Left forelimb (tissue), 1 donor: ENCODE measurements at places on chromosomes 12 and 14.
A peak's percentile ranks its signal among the peaks of the same experiment; 100 is the strongest.

GRCh38 chr14:21846227-21846885 lies 172.7 kb upstream of the OR4E1 start:
- DNase-seq, result no peak

DNA sequence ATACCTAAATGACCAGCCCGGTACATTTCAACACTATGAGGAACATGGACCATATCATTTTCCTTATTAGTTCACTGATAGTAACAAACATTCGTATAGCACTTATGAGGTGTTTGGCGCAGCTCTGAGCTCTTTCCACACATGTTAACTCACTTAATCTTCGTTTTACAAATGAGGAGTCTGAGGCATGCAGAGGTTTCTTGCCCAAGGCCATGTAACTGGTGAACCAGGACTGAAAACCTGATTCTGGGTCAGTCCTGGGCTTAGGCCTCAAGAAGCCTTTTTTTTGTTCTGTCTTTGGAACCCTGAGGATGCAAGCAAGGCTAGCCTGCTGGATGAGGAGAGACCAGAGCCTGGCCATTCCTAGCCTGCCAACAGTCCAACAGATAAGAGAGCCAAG lies 55.0 kb downstream of the C14orf132 start:
- DNase-seq, result no peak

DNA sequence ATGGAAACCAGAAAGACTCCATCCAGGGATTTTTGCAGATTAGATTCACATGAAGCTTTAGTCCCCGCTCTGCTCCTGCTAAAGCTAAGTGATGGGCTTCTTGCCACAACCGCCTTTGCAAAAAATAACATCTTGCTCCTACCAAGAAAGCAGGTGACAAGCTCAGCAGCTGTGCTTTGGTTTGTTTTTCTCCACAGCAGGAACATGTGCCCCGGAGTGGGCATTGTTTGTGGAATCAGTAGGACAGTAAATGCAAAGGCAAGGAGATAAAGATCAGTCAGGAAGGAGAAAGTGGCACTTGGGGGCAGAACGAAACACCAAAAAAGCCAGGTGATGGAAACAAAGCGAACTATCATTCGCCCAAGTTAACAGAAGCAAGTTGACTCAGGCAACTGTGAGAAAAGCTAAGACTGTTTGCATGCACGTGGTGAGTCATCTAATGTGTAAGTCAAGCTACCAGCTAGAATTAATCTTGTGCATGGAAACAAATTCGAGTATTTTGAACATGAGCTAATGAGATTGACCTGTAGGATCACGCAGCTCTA lies 165.5 kb upstream of the PLXNC1 start:
- DNase-seq, result no peak

DNA sequence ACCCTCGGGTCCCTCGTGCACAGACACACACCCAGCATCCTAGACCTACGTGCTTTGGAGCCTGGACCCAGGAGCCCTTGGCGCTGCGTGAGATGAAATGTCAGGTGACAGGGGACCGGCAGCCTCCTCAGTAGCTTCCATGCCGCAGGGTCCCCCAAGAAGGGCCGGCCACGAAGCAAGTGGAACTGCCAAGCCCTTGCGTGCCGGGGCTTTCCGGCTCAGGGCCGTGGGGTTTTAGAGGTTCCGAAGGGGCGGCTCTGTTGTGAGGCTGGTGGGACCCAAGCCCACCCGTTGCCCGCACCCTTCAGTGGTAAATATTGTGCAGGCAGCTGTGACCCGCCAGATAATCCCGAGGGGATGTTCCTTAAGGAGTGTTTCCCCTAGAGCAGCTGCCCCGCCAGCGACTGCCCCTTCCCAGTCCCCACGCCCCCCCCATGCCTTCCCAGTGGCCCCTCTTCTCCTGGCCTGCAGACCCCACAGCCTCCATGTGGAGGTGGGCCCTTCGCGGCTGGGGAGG lies 133.7 kb downstream of the ADGRD1 start:
- DNase-seq, result peak; percentile 59

DNA sequence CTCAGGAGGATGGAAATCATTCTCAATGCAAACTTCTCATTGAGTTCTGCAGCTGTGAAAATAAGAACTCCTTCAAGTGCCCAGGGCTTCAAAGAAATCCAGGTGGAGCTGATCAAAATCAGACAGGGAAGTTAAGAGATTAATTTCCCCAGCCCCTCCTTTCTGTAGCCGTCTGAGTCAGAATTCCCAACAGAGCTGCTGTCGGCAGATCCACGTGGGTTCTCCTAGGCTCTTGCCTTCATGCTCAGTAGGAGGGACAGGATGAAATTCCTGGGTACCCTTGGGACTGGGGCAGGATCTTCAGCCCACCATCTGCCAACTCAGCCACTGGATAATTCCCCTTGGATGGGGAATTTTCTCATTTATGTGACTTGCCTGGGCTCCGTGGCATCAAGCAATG lies 13.3 kb downstream of the TGFB3 start:
- peak; percentile 34 for DNase-seq

GRCh38 chr12:90390947-90391346 lies 564.0 kb downstream of the CCER1 start:
- no peak for DNase-seq

GRCh38 chr12:40110586-40110985 lies 4.7 kb upstream of the SLC2A13 start:
- DNase-seq, result no peak

DNA sequence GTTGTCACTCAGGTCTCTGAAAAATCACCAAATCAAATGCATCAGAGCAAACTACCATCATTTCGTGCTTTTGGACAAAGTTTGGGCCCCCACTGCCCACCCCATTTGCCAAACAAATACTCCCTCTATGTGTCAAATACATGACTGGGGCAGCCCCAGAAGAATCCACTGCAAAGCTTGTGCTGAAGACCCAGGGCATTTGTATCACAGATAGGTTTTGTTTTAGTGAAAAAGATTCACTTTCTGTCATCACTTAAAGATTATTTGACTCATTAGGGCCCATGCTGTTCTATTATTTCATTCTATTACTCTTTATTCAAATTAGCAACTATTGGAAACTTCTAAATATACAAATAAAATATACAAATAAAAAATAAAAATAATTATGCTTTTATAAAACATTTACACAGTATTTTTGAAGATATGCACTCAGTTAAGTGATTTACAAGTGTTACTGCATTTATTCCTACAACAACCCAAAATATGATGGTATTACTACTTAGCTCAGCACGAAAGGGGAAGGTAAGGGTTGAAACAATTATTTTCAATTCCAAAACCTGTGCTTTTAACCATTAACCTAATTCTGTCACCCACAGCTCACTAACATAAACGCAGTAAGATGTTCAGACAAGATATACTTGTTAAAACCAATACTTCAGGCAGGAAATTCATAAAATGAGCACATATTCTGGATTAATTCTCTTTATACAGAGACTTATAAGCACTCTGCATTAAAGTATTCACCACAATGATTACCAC lies 36.5 kb downstream of the LRIG3 start:
- DNase-seq, result no peak

GRCh38 chr12:64694130-64695040 lies 64.8 kb downstream of the GNS start:
- DNase-seq, result no peak

DNA sequence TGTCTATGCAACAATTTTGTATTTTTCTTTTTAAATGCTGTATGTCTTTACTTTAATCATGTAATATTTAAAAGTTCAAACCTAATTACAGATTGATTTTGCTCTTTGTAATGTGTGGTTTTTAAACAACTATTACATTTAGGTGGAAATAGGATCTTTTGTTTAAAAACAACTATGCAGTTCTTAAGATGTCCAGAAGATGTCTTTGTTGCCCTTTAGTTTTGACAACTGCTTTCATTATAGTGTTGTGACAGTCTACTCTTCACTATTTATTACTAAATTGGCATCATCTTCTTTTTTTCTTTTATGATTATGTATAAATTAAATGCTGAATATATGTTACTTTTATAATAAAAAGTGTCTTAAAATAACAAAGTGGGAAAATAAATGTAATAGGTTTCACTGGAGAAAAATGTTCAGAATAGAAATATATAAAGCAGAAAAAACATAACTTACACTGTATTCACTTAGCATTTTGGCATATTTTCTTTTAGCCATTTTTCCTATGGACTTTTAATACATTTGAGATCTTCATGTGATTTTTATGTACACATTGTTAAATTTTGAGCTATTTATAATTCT lies 27.1 kb upstream of the PCNX4 start:
- no peak for DNase-seq

DNA sequence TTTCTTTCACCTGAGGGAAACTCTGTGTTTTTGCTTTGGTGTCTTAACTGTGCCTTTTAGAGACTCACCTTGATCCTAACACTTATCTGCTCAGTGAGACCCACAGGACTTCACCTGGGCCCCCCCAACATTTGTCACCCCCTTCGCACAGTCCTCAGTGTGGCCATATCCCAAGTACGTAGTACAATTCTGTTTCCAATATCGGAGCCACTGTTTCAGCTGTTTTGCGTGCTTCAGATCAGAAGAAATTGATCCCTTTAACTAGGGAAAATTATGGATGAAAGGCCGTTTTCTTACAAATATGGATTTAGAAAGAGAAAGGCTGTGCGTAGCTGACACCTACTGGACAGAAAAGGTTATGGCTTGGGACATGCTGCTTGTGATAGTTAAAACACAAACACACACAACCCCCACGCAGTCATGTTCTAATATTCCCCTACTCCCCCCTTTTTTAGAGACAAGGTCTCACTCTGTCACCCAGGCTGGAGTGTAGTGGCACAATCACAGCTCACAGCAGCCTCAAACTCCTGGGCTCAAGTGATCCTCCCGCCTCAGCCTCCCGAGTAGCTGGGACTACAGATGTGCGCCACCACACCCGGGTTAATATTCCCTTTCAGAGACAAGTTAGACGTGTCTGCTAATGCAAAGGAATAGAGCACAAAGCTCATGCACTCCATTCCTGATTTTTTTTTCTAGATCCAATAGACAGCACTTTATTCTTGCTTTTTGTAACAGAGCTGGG lies 3.6 kb upstream of the SLC7A8 start:
- DNase-seq, result no peak

GRCh38 chr14:30299915-30300314 lies 259.0 kb upstream of the G2E3 start:
- no peak for DNase-seq

- DNase-seq, result no peak
Observed at GRCh38 chr14:52683985-52684520, 11.3 kb downstream of the ERO1A start.

DNA sequence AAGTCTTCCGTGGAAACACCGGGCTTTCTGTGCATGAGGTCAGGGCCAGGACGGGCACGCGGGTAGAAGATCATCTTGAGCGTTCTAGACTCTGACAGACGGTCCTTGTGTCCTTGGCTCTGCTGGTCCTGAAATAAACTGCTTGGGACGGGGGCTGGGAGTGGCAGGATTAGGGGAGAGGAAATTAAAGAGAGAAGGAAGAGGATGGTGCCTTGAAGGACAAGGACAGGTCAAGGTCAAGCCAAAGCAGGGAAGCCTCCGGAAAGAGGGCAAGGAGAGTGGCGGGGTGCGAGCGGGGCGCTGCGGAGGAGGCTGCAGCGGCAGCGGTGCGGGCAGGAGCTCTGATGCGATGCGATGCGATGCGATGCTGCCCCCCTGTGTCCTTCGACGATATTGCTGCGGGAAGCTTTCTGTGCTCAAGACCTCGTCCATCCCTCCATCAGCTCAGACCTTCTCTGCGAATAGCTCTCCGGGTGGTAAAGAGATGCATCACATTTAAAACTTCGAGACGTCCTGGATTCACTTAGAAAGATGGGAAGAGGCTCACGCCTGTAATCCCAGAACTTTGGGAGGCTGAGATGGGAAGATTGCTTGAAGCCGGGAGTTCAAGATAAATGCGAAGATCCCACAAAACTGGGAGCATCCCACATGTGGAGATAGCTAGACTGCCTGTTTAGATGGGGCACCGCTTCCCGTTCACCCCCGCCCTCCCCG lies 110.1 kb upstream of the TMEM132D start:
- peak; percentile 80 for DNase-seq

DNA sequence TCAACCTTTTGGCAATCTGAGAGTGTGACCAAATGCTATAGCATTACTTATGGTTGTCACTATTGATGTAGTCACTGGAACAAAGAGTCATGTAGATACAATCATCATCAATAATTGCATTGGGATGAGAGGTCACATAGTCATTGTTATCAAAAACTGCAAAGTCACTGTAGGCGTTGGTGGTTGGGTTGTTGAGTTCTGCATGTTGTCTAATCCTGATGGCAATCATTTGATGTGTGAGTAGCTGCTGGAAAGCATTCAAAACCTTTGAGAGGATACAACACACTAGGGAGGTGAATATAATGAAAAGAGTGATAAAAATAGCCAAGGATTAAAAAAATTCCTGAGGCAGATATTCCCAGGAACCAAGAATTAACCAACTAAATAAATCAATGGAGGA lies 214.7 kb upstream of the SYT10 start:
- DNase-seq, result no peak

DNA sequence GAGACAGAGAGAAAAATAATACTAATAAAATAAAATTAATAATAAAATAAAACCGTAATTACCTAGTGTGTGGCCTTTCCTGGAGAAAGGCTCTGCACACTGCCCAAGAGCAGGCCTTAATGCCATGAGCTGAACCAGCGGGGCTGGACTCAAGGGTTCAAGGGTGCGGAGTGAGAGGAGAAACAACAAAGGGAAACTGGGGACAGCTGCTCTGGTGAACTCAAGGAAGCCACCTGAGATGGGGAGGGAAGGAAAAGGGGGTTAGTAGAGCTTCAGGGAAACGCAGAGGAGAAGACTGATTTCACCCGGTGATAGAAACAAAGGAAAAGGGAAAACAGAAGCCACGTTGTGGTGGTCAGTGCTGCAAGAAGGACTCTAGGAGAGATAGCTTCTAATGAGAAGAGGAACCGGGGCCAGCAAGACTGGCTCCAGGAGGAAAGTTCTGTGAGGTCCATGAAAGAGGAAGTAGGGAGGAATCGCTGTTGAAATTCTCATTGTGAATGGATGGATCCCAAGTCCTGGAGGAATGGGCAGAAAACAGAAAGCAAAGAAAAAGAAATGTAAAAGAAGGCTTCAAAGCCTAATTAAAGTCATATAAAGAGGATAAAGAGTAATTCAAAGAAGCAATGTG lies 48.3 kb upstream of the BCL2L14 start:
- DNase-seq, result no peak

DNA sequence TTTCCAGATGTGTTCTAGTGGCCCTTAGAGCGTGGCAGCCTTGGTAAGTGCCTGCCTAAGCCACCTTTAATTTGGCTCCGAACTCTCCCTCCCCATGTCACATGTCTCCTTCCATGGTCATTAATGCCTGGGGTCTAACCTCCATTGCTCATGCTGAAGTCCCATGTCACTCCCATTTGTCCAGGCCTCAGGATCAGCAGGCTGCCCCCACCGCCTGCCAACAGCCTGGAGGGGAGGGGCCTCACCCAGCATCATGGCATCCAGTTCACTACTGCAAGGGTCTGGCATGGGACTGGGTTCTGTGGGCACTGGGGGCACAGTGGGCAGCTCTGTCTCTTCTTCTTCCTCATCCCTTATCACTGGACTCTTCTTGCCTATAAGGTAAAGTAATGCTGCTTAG lies 4.4 kb downstream of the MMP19 start:
- no peak for DNase-seq

- no peak for DNase-seq
Observed at GRCh38 chr14:91036741-91037469, 23.5 kb downstream of the RPS6KA5 start.
